ENCODE measurements at places on chromosomes 6 and 20. TPM values are rescaled to one million over a fixed set of nuclear protein-coding genes. Genes with fewer than 3 reads are reported as not detected.

GRCh38 chr6:129233458-129234134 lies 350.7 kb downstream of the LAMA2 start:
- DNase-seq = no peak

DNA sequence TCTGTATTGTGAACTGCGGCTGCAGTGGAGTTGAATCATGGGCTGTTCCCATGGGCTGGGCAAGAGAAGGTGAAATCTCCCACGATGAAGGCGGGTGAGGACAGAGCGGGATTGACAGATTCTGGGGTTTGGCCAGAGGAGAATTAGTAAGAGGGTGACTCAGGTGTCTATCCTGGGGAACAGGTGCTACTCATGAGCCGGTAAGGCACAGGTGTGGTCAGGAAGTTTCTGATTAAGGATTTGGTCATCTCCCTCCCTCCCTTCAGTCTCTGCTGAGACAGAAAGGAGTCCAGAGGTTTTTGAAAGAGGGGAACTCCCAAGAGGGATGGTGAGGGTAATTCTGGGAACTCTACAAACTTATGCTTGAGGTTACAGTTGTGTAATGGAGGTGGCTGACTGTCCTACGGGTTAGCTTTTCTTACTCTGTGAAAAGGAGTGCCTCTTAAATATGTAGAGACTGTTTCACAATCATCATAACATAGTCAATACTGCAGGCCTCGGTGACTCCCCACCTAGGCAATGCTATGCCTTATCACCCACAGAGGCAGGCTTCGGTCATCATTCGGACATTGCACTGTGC lies 31.5 kb downstream of the SERPINB1 start:
- DNase-seq = no peak

DNA sequence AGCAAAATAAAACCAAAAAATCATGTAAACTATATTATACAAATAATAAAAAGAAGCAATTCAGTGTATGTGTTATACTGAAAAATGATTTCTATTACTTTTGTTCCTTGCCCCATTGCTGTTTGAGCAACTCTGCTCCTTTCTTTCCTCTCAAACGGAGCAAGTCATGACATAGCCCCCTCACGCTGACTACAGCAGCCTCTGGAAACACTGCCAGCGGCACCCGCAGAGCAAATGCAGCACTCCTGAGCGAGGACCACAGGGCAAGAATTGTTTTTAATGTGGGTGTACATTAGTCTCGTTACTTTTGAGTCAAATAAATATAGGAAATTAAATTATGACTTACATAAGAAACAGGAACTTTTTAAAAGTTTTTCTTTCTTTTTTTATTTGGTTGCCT lies 350.1 kb upstream of the HSF2 start:
- no peak for DNase-seq

DNA sequence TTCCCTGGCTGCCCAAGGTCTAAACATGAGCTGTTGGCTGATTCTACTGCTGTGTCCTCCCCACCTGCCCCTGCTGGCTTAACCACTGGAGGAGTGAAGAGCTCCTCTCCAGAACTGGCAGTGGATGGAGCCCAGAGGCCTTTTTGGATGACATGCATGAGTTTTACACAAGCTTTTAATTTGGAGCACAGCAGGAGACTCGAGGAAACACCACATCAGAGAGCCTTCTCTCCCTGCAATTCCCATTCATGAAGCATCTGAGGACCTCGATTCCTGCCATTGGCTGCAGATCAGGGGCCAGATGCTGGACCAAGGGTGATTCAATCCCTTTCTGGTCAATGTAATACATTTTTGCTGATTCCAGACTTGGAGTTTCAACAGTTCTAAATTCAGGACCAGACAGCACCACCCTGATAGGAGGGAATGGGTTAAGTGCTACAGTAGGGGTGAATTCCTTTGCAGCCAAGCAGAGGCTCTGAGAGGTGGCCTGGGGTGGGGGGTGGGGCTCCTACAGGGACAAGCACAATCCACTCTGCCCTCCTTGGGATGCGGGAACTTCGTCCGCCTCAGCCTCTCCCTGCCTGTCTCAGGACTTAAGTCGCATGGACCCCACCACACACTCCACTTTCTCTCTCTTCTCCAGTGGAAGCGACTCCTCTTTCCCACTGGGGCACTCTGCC lies 599 bp upstream of the PSORS1C1 start:
- peak; percentile 57 for DNase-seq

DNA sequence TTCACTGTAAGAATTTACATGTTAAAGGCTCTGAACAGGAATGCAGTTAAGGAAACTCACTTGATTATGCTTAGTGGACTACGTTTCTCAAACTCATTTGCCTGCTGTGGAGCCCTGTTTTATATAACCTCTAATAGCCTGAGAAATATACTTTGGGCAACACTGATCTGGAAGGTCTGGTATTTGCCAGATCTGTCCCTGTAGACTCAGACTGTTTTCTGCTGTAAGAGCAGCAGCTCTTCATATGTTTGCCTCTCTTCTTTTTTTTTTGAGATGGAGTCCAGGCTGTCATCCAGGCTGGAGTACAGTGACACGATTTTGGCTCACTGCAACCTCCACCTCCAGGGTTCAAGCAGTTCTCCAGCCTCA lies 10.1 kb downstream of the TTPAL start:
- no peak for DNase-seq

DNA sequence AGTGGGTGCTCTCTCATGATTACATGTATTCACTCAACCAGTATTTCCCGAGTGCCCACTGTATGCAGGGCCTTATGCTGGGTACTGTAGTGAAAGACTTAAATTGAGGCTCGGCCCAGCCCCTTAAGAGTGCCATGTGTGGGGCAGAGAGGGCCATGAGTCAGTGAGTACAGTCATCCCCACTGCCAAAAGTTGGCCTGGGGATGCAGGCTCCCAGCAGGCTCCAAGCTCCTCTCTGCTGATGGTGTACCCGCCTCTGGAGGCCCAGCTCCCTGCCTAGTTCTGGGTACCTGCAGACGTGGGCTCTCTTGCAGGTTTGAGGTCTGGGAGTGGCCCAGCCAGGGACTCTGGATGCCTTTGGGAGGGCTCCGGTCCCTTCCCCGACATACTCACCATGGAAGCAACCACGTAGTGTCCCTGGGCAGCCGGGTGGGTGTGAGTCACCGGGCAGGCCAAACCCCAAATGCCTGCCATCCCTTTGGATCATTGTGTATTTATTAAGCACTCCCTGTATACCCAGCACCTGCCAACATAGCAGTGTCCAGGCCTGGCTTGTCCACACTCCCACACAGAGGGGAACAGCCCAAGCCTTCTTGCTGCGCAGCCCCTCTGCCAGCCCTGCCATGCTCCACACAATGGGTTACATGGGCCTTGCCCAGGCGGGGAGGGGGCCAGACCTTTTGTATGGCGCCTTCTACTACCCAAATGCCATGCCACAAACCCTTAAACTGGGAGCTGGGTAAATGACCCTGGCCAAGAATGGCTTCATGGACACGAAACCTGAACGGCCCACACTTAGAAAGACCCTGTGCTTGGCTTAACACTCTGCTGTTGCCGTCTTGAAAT lies 153.6 kb downstream of the VEGFA start:
- peak; percentile 65 for DNase-seq

- peak; percentile 89 for DNase-seq
These were observed 198.8 kb upstream of the PREP start for GRCh38 chr6:105601541-105602236.

DNA sequence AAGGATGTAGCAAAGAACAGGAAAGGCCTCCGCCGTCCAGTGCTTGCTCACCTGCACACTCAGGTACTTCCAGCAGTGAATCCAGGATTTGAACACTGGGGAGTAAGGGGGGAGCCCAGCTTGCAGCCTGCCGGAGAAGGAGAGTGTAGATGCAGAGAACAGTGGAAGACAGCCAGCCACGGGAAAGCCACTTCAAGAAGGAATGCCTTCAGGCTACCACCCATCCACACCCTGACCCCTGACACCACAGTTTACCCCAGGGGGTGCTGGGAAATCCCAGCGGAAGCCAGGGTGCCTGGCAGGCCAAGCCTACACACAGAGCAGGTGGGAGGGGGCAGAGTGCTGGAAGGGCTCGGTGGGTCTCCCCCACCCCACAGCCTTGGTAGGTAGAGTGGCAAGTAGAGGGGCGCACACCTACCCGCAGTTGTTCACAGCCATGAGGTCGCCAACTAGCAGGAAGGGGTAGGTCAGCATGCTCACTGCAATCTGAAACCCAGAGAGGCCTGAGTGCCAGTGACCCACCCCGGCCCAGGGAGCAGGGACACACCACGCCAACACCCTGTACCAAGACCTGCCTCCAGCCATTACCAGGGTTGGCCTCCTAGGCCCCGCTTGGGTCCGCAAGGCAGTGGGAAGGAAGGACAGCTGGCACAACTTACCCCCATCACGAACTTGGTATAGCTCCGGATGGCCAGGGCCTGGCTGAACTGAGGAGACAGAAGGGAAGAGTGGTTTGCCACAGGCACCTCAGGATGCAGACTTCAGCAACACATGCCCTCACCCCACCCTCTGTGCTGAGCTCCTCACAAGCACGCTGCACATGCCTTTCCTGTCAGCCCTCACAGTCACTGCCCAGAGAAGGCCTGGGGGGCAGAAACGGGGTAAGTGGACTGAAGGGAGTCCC lies 15.7 kb downstream of the PI16 start:
- DNase-seq = no peak

- DNase-seq = no peak
These were observed 107.6 kb upstream of the MCHR2 start for GRCh38 chr6:100101644-100102043.

DNA sequence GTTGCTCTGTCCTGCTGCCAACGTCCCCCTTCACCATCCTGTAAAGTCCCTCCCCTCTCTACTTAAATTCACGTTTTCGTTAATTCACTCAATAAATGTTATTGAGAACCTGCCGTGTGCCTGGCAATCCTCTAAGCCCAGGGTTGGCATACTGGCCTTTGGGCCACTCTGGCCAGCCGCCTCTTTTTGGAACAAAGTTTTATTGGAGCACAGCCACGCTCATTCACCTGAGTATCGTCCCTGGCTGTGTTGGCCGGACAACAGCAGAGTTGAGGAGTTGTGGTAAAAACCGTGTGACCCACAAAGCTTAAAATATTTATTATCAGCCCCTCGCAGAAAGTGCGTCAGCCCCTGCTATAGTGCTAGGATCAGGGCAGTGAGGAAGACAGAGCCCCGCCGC lies 54.7 kb upstream of the TMEM181 start:
- DNase-seq = no peak

- no peak for DNase-seq
These were observed 4.9 kb downstream of the SCML4 start for GRCh38 chr6:107819217-107819616.

DNA sequence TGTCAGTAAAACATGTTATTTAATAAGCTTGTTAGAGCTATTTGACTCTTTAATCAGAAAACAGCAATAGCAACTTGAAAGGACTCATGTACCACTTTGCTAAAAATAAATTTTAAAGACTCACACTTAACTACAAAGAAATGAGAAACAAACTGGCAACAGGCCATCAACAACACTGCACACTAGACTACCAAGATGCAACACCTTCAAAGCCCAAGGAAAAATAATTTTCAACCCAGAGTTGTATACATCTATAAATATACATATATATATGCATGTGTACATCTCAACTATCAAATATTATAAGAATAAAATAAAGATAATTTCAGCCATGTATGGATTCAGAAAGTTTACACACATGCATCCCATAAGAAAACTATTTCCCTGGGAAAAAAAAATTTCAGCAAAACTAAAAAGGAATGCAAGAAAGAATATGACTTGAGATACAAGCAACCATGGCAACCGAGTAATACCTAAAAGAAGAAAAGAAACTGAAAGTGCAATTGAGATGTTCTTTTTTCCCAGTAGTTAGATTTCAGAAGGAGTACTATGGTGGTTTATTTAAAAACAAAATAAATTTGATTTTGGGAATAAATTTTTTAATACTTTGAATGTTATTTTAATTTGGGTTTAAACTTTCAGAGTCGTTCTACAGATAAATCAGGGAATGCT lies 303.8 kb downstream of the UBE3D start:
- DNase-seq = no peak

Gene CALHM6
- total RNA-seq = 5.7 TPM

Gene ZNF311
- total RNA-seq = 1.1 TPM

Gene DEFB121
- total RNA-seq = not detected

Gene TCP11
- total RNA-seq = 0.36 TPM

Gene ME1
- 21.0 TPM for total RNA-seq

Gene LHFPL5
- not detected for total RNA-seq

Gene RIPOR2
- total RNA-seq = 16.1 TPM

Gene MRPS18B
- 29.8 TPM for total RNA-seq

Gene ERVFRD-1
- not detected for total RNA-seq

Gene SYCP2
- 5.6 TPM for total RNA-seq
